Cardiac septum (tissue), 1 donor: ENCODE measurements at places on chromosomes 5 and 9.
A peak's percentile ranks its signal among the peaks of the same experiment; 100 is the strongest.

- DNase-seq: peak; percentile 54
These were observed 91.2 kb downstream of the PAX5 start for GRCh38 chr9:36942891-36943290.

GRCh38 chr9:133881671-133882381, 110.3 kb downstream of the VAV2 start:
- no peak for DNase-seq

DNA sequence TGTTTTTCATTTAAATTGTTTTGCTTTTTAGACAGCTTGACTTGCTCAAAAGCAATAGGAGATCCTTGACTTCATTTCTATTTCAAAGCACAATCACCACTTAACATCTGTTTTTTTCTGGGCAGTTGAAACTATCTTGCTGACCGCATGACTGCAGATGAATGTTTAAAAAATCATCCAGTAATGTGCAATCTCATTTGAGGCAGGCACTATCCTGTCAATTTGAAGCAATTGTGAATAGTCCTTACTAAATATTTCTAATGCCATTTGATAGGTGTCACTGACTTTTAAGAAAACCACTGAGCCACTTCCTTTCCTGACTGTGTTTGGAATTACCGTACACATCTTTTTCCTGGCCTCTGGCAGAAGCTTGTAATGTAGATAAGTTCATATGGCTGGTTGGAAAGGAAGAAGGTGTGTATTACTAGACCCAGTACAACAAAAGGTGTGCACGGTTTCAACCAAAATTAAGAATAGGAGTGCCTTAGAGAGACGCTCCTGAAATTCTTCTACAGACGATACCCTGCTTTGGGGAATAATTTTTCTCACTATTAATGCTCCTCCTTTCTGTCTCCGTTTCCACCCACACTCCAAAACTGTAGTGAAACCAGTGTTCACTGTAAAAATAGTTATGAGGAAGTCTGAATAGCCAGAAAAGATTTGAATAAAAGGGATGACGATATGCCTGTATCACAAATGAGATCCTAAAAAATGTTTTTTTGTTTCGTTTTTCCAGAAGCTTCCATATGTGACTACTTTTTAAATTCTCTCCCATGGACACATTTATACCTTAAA, 136.7 kb upstream of the MOCS2 start:
- no peak for DNase-seq

DNA sequence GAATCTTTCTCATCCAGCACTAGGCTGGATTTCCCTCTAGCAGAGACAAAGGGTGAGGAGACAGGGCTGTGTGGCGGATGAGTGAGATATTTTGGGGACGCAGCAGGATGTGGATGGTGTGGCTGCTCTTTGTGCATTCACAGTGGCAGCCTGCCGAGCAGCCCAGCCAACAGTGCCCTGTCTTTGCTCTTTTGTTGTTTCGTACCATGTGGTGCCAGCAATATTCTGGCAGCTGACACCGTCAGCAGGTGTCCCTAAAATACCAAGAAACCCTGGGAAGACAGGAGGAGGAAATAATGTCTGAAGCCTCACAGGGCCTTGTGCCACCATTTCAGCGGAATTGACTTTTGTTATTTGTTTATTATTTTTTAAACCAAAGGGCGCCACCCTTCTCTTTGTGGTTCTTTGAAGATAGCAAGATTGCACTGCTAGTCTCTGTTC, 141.4 kb downstream of the CCDC192 start:
- peak; percentile 81 for DNase-seq

- no peak for DNase-seq
These were observed 17.9 kb downstream of the HMMR start for GRCh38 chr5:163478126-163478981.
